Fibroblast of skin of left biceps (primary cell): ENCODE measurements at places on chromosomes 2 and 18.

DNA sequence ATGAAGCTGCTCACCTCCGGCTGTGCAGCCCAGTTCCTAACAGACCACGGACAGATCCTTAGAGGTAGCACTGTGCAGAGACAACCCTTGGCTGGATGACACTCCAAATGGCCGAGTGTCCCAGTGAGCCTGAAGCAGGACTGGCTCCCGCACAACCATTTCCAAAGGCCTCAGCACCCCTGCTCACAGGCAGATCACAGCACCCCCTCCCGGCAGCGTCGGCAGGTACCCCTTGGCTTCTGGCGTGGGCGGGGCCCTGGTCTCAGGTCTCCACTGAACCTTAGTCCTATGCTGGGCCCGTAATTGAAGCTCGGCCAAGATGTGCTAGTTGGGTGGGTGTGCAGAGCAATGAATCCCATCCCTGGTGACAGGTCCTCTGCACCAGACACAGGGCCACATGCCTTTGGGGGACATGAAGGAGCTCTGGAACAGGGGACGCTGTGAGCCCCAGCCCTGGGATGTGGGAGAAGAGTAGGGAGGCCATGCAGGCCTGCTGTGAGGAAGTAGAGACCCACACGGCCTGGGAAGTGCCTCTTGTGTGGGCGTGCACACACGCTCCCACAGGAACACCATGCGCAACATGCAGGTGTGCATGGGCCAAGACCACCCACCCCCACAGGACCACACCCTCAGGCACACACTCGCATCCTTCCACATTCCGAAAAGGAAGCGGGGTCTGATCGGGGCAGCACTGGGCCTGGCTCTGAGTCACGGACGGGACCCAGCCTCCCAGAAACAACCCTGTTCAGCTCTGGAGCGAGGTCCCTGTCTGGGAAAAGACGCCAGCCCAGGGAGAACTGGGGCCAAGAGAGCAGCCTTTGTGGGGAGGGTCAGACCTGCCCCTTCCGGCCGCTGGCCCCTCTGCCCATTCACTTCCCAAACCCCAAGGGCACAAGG, 2.8 kb downstream of the DUSP2 start:
- DNase-seq: no peak

DNA sequence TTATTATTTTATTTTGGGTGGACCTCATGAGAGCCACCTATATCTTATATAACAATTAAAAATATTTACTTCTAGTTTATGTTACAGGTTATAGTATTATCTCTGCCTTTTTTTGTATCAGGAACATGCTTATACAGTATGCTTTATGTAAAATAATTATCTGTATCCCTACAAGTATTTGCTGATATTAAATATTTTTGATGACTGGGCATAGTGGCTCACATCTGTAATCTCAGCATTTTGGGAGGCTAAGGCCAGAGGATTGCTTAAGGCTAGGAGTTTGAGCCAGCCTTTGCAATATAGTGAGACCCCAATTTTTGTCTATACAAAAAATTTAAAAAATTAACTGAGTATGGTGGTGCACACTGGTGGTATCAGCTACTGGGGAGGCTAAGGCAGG, 39.6 kb downstream of the MOB4 start:
- no peak for DNase-seq

GRCh38 chr2:187017438-187017837, 168.5 kb upstream of the ZSWIM2 start:
- DNase-seq: no peak

- no peak for DNase-seq
Measured at GRCh38 chr2:96120091-96120720, 3.8 kb upstream of the ADRA2B start.

GRCh38 chr2:104863468-104864279, 9.8 kb downstream of the POU3F3 start:
- no peak for DNase-seq

DNA sequence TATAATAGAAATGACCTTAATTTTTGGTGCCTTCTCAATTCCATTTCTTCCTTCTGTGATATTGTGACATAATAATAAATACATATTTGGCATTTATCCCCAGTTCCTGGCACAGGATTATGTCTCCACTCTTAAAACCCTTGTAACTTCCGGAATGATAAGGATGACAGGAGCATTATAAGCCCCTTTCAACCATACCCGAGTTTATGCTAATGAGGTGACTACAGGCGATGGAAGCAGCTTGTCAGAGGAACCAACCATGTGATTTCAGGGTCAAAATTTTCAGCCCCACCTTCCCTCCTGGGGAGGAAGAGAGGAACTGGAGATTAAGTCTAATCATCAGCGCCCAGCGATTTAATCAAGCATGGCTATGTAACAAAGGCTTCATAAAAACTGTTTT, 528.5 kb upstream of the CRIM1 start:
- DNase-seq: no peak

GRCh38 chr2:53242090-53242489, 525.5 kb upstream of the CHAC2 start:
- DNase-seq: no peak

GRCh38 chr2:206438196-206438724, 5.1 kb upstream of the ADAM23 start:
- no peak for DNase-seq

DNA sequence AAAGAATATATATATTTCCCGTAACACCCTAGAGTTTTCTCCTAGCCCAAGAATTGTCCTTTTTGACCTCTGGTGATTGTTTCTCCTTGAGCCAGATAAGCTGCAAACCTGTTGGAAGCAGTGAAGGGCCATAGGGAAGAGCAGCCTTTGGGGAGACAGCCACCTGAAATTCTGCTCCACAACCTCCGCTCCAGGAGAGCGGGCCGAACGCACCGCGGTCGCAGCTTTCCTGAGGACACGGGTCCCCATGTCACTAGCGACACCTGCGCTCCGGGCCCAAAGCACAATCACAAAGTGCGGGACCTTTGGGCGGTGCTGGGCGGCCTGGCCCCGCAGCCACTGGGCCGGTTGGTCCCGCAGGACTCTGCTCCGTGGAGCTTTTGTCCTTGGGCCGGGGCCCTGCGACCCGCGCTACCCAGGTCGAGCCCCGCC, 557 bp upstream of the DSG2 start:
- DNase-seq: no peak
